ENCODE measurements at places on chromosomes 11 and 22.

GRCh38 chr11:12195768-12196167 lies 85.4 kb downstream of the MICAL2 start:
- no peak for DNase-seq

DNA sequence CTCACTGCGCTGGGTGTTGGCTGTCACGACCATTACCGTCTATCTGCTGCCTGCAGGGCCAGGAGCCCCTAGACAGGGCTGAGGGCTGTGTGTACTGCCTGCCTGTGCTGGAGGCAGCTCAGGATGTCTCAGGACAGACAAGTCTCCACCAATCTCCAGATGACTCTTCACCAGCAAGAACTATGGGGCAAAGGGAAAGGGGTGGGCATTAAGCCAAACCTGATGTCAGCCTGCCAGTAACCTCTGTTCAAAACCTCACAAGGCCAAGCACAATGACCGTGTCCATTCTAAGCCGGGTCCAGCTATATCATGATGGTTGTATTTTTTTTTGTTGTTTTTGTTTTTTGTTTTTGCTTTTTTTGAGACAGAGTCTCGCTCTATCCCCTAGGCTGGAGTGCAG lies 31.6 kb downstream of the MAFF start:
- DNase-seq = peak; percentile 62

DNA sequence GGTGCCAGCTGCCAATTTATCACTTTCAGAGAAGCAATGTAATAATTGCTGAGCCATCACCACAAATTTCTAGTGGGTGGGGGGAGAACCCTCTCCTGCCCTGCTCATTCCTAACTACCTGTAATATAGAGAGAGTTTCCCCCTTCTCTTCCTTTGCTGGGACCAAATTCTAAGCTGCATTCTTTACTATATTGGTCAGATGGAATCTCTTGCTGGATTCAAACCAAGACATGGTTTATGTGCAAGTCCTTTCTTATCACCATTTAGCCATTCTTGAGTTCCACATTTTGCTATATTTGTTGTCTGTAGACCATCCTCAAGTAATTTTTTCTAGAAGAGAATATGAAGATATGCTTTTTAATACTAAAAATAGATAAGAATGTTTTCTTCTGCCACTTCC lies 452.1 kb downstream of the MN1 start:
- DNase-seq = peak; percentile 23

- no peak for DNase-seq
Observed at GRCh38 chr11:108872781-108873291, 208.0 kb downstream of the DDX10 start.

DNA sequence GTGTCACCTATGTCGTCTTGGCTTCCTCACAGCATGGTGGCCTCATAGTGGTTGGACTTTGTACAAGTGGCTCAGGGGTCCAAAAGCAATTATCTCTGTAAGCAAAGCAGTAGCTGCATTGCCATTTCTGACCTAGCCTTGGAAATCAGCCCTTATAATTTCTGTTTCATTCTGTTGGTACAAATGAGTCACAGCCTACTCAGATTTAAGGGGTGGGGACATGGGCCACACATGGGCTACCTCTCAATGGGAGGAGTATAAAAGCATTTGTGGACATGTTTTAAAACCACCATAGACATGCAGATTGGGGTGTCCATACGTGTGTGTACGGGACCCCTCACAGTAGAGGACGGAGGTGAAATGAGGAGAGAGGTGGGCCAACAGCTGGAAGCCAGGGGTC lies 41.6 kb downstream of the CHRDL2 start:
- DNase-seq = no peak

- no peak for DNase-seq
Observed at GRCh38 chr11:91904792-91905785, 319.5 kb upstream of the FAT3 start.

GRCh38 chr11:45931739-45932138 lies 9.3 kb downstream of the LARGE2 start:
- no peak for DNase-seq

GRCh38 chr22:39946503-39947219 lies 13.5 kb upstream of the TMA7B start:
- no peak for DNase-seq

- DNase-seq = peak; percentile 69
Observed at GRCh38 chr11:65478388-65479183, 20.3 kb upstream of the MALAT1 start.

DNA sequence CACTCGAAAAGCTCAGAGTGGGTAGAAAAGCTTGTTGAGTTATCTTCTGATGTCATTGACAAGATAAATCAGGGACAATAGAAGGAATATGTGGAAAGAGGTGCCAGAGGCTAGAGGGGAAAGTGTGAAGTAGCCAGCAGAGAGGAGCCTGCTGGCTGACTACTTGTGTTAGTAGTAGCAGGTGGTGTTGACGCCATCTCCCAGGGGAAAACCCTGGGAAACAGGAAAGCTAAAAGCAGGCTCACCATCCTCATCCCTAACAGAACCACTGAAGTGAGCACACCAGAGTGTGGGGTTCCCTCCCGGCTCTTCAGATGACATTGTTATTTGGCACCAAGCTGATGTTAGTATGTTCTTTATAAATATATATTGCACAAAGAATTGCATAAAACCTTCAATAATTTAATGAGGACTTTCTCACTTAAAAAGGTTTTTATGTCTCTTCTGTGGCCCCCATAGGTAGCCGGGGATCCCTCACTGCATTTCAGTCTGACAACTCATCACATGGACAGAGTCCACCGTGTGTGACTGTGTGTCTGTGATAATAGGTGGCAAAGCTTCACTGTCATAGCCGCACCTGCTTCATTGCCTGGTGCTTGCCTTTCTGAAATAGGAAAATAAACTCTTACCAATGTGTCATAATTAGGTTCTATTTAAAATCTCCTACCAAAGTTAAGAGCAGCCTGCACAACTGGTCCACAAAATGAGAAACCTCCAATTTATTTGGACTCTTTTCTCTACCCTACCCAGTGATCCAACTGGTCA lies 63.2 kb upstream of the TOP3B start:
- no peak for DNase-seq

DNA sequence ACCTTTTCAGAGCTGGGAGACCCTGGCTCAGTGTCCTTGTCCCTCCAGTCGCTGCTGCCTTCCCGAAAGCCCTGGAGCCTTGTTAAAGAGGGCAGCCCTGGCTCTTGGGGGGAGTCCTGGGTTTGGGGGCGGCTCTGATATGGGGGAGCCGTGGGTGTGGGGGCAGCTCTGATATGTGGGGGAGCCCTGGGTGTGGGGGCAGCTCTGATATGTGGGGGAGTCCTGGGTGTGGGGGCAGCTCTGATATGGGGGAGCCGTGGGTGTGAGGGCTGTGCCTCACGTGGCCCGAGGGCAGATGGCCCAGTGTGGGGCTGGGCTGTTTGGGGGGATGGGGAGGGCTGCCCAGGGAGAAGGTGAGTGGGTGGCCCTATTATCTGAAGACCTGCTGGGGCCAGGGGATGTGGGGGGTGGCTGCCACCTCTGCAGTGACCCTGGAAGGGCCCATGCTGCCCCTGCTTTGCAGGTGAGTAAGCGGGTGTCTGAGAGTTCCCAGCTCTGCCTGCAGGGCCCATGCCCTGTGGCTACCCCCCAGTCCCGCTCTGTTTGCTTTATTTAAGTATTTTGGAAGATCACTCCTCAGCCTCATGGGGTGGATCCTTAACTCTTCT lies 30.9 kb upstream of the GRAMD4 start:
- no peak for DNase-seq

GRCh38 chr22:42301077-42301741 lies 30.8 kb upstream of the TCF20 start:
- no peak for DNase-seq

DNA sequence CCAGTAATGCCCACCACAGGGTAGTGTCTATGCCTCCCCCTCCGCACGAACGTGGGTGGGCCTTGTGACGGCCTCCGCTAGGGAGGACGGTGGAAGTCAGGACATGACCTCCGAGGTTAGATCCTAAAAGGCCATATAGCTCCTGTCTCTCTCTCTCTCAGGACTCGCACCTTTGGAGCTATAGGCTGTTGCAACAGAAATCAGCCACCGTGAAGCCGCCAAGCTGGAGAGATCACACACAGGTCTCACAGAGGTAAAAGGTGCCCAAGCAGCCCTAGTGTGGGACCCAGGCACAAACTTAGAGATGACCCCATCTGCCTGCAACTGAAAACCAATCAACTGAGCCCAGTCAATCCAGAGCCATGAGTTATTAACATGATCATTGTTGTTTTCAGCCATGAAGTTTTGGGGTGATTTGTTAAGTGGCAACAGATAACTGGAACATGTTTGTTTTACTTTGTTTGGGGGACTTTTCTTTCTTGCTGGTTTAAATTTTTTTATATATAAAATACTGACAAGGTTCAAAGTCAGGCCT lies 7.4 kb upstream of the NAP1L4 start:
- no peak for DNase-seq

DNA sequence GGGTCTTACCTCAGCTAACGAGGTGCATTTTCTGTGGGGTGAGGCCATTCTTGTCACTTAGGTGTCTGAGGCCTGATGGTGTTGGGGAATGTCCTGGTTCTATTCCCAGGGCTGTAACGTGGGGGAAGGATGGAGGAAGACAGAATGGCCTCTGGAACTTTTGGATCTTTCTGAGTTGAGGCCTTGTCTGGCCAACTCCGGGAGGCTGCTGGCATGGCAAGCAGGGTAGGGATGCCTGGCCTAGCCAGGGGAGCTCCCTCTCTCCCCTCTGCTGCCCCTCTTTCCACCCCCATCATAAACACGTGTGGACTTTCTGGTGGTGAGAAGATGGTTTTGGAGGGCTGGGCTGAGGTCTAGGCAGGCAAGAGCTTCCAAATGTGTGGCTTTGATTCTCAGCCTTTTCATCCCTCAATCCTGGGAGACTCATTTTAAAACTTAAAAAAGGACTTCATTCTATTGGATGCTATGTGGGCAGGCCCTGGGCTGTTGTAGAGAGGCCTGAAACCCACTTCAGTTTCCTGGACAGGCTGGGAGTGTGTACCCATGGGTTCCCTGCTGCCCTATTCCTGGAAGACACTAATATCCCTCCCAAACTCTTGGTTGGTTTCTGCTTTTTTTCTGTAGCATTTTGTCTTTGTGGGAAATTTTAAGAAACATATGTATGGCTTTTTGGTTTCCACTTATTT lies 30.9 kb downstream of the ZBTB16 start:
- DNase-seq = no peak

GRCh38 chr11:114060392-114061047 lies 1.0 kb downstream of the ZBTB16 start:
- DNase-seq = no peak

DNA sequence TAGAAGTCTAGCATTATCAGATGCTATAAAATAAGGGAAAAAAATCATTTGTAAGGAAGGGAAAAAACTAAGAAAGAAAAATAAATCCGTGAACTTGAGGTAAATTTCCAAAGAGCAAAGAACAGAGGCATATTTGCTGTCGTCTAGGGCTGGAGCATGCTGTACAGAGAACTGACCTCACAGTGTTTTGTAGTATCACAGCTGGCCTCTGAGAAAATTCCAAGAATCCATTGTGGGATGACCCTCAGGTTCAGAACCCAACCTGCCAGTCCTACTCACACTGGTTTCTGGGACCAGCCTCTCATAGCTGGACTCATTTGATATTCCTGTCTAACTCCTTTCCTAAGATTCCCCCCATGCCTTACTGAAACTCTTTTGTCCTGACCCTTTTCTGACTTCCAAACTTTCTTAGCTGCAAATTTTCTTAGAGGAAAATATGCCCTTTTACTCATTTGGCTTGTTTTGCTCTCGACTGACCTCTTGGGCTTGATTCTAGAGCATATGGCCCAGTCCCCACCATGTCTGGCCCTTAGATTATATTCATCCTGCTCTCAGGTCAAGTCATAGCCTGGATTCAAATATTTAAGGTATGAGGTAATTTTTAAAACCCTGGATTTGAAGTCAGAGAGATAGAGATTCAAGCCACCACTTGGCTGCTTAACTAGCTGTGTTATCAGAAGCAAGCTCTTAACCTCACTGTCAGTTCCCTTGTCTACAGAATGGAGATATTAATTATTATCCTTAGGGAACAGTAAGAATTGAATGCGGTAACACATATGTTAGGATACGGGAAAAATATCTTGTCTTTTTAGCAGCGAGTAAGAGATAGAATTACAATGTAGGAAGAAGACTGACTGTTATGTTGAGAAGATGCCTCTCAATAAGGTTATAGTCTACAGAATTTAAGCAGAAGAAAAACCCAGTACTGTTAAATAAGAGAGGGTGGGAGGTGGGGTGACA lies 89.7 kb upstream of the KCNA4 start:
- DNase-seq = peak; percentile 10

GRCh38 chr22:40224702-40225101 lies 47.0 kb downstream of the TNRC6B start:
- DNase-seq = no peak

GRCh38 chr11:120339394-120339890 lies 3.2 kb downstream of the ARHGEF12 start:
- peak; percentile 45 for DNase-seq

- DNase-seq = no peak
Observed at GRCh38 chr22:44423556-44424358, 74.3 kb downstream of the RTL6 start.

GRCh38 chr11:94694309-94695060 lies 73.7 kb upstream of the AMOTL1 start:
- no peak for DNase-seq

- no peak for DNase-seq
Observed at GRCh38 chr11:134880788-134881187, 468.7 kb upstream of the B3GAT1 start.

DNA sequence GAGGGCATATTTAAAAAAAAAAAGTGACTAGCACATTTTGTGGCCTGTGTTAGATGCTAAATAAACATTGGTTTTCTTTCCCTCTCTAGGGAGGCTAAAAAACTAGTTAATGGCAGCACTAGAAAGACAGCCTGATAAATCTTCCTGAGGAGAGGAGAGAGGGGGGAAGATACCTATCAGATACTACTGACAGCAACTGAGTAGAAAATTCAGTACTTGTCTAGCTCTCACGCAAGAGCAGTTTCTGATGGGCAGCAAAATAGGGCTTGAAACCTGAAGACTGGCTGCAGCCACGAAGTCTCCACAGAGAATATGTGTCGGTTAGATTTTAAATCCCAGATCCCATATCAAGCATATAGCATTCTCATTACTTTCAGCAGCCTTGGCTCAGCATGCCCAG lies 388.2 kb downstream of the KCNA4 start:
- no peak for DNase-seq

DNA sequence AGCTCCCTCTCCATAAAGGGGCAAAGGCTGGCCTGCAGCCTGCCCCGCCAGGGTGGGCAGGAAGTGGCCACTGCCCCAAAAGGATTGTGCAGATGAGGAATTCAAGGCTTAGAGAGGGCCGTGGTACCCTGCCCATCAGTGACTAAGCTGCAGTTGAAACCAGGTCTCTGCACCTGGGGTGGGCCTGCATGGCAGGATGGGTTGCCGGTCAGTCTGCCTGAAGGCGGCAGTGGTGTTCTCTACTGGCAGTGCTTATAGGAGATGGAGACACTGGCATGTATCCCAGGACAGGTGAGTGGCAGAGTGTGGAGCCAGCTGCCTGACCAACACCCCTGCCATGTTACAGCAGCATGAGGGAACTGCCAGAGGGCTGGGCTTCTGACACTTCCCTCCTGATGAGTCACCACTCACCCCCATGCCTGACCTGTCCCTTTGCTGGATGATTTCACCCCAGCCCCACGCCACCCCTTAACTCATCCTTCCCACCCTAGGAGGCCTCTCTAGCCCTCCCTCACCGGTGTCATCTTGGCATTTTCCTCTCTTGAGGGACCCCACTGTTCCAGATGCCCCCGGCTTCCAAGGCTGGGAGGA lies 70.2 kb upstream of the LMO1 start:
- no peak for DNase-seq

- DNase-seq = no peak
Observed at GRCh38 chr22:38941488-38941987, 15.9 kb upstream of the APOBEC3A start.

- DNase-seq = no peak
Observed at GRCh38 chr22:32208681-32209080, 3.8 kb upstream of the RFPL2 start.
